A549 (cell line): ENCODE measurements at places on chromosomes 3 and 15.

DNA sequence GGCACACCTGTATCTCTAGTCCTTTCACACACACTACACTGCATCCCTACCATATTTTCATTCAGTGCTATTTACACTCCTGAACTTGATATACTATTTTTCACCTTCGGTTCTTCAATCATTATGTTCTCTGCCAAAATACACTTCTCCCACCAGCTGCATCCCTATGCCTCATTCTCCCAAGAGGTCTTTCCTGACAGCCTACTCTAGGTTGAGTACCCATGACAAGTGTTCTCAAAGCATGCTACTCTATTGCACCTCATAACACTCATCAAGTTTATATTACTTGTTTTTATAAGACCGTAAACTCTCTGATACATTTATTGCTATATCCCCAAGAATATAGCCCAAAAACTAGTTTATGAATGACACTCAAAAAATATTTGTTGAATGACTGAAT is 549.5 kb downstream of the PYDC2 start:
- no peak for DNase-seq

GRCh38 chr3:133293397-133294110 is 106.3 kb upstream of the BFSP2 start:
- no peak for DNase-seq

DNA sequence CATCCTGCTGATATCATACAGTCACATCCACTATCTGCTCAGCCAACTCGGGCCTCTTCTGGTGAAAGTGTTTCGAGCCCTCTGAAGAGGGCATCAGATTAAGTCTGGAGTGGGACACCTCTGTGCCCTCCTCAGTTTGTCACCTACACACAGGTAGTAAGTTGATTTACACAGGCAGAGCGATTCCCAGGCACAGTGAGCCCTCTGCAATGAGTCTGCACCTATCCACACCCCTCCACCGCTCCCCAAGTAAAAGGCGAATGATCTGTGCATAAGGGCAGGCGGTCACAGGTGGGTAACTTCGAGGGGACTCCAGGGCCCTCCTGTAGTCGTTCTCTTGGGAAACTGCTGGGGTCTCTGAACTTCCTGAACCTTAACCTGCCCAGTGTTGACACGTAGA is 152.0 kb downstream of the ATP10A start:
- DNase-seq, result no peak

DNA sequence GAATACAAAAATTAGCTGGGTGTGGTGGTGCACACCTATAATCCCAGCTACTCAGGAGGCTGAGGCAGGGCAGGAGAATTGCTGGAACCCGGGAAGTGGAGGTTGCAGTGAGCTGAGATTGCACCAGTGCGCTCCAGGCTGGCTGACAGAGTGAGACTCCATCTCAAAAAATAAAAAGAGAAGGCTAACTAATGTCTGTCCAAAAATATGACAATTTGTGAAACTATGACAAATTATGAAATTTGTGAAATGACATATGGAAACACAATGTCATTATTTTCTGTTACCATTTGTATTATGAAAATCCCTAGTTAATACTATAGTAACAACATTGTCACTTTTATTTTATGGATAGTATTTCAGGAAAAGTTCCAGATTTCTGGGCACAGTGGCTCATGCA is 1306.3 kb upstream of the EPHA6 start:
- DNase-seq, result no peak

DNA sequence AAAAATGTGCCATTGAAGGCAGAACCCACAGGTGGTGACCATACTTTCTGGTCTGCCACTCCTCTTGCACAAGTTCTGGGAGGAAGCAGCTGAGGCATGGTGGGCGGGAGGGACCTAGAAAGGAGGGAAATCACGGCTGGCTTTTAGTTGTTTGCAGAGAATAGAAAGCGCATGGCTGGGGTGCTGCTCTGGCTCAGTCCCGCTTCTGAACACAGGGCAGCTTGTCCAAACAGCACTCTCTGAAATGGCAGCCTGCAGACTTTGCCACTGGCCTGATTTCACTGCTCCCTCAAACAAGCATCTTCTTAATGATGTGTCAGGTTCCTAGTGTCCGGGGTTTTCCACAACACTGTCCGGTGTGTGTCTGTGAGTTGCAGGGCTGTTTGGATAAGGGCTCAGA is 76.7 kb downstream of the AAGAB start:
- no peak for DNase-seq

DNA sequence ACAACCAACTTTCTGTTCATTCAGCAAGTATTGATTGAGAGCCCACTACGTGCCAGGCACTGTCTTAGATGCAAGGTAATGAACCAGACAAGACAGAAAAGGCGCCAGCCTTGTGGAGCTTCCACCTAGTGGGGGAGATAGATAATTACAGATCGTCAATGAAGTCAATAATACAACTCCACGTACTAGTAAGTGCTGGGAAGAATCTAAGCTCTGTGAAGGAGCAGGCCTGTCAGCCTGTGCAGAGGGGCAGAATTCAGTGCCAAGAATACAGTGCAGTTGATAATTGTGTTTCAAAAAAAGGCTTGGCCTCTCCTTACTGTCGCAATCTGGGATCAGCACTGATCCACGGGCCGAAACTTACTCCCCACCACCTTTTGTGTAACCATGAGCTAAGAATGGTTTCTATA is 186.3 kb downstream of the FEZF2 start:
- peak; percentile 6 for DNase-seq

DNA sequence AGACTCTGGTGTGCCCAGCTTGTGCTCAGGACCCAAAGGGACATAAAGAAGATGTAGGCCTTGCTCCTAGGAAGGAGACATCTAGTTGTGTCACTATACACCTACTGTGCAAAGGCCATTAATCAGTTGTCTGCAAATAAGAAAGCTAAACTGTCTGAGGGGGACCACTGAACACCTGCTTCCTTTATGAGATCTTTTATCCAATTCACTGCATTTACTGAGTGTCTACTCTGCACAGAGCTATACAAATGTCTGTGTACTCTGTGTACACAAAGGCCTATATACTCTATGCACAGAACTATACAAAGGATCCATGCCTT is 124.8 kb downstream of the CTNNB1 start:
- no peak for DNase-seq

- no peak for DNase-seq
Observed at GRCh38 chr3:123637841-123638240, 53.0 kb upstream of the HACD2 start.

DNA sequence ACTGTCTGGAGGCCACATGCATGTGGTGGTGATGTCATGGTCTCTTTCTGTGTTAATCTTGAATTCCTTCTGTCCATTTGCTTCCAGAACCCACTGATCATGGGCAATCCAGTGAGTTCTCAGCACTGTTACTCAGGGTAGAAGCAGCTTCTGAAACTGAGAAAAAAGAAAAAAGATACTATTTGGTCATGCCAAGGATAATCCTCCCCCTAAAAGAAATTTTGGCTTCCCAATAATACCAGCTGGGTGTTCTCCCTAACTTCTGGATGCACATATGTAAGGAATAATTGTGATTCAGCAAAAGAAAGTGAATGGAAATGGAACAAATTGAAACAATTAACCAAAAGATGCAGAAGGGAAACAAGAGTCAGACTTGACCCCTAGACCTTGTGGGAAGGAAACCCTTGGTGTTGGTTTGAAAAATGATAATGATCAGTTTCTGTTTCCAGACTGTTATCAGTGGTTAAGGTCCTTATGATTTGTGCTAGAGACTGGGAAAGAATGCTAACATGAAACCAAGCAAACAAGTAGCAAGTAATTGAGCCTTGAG is 92.3 kb downstream of the RBMS3 start:
- DNase-seq, result no peak

GRCh38 chr3:104628185-104628789 is 738.4 kb upstream of the ALCAM start:
- DNase-seq, result peak; percentile 30

DNA sequence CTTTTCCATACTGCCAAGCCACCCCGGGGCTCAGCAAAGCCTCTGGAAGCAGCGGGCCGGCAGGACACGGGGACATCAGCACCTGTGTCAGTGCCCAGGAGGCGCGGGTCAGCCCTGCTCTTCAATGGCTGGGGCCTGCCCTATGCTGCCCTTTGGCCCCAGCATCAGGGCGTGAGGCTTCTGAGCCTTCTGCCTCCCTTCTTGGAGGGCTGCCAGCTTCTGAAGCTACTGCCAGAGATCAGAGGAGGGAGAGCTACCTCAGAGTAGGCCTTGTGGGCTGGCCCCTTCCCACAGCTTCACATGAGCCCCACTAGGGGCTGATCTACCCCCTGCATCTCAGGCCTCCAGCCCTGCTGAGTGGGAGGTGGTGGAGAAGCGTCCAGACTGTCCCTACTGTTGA is 13.0 kb upstream of the TMEM115 start:
- DNase-seq, result no peak

GRCh38 chr3:142279965-142280590 is 54.7 kb upstream of the GK5 start:
- peak; percentile 65 for DNase-seq
